Activated naive CD4-positive, alpha-beta T cell treated with anti-CD3 and anti-CD28 coated beads for 36 hours (primary cell): ENCODE measurements at places on chromosomes 2 and 18. TPM values are rescaled to one million over a fixed set of nuclear protein-coding genes. Genes with fewer than 3 reads are reported as not detected.

GRCh38 chr2:20573620-20574422 is 77.1 kb downstream of the HS1BP3 start:
- no peak for DNase-seq

- no peak for DNase-seq
Observed at GRCh38 chr2:174771136-174771535, 6.9 kb upstream of the CHRNA1 start.

The OSGEPL1 gene
- total RNA-seq: 15.8 TPM

The MTA3 gene
- 38.0 TPM for total RNA-seq
